CD4-positive, alpha-beta memory T cell (primary cell): ENCODE measurements at places on chromosomes 1 and 21.

DNA sequence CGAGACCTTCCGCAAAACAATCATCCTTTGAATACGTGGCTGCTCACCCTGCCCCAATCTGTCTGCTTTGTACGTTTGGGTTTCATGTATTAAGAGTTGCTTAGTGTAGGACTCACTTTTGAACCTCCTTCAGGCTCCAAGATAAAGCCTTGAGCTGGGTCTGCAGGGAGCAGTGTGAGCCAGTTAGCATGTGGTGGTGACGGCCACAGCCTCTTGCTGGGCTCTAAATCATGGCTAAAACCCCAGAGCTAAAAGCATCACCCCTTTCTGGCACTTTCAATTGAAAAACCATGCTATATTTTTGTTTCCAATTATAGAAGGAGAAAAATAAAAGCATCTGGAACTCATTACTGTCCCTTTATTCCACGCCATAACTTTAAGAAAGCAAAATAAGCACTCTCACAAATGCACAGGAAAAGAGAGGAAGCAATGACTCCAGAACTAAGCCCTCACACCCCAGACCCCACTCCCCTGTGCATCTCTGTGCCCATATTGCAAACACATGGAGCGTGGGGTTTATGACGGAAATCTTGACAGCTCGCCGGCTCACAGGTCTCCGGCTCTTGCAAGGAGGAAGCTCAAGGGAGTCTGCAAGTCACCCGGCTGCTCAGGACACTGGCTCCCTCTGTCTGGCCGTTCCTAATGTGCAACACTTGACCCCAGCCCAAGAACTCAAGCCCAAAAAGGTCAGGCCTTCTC, 135.5 kb downstream of the MIS18A start:
- no peak for DNase-seq

GRCh38 chr1:10626131-10626731, 151.5 kb downstream of the PEX14 start:
- no peak for DNase-seq

GRCh38 chr1:112304126-112304525, 91.9 kb upstream of the CTTNBP2NL start:
- no peak for DNase-seq

DNA sequence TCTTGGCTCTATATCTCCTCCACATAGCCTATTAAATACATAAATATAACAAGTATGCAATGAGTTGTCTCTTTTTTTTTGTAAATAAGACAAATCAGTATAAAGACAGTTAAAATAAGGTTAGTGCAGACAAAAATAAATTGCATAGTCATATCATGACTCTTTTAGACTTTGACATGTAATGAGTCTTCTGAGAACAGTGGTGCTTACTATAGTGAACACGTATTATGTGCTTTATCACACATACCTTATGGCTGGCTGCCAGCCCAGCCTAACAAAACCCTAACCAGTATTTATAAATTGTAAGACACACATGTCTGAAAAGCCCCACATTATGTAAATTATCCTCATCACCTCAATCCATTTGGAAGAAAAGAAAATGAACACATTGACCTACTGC, 29.1 kb upstream of the F13B start:
- no peak for DNase-seq

DNA sequence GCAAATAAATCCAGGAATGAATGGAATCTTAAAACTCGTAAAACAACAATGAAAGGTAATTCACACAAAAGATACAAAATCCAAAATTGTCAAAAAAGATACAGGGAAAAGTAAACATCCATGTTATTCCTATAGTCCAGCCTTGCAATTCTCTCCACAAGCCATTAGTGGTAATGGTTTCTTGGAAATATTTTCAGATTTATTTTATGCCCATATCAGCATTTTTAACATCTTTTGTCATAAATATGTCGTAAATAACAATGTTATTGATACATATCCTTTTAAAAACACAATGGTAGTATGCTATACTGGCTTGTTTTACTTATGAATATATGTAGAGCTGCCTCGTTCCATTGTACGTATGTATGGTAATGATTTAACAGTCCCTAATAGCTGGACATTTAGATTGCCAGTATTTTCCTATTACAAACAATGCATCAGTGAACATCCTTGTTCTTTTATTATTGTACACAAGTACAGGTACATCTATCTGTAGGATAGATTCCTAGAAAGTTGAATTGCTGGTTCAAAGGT, 30.6 kb downstream of the DNTTIP2 start:
- DNase-seq, result no peak

DNA sequence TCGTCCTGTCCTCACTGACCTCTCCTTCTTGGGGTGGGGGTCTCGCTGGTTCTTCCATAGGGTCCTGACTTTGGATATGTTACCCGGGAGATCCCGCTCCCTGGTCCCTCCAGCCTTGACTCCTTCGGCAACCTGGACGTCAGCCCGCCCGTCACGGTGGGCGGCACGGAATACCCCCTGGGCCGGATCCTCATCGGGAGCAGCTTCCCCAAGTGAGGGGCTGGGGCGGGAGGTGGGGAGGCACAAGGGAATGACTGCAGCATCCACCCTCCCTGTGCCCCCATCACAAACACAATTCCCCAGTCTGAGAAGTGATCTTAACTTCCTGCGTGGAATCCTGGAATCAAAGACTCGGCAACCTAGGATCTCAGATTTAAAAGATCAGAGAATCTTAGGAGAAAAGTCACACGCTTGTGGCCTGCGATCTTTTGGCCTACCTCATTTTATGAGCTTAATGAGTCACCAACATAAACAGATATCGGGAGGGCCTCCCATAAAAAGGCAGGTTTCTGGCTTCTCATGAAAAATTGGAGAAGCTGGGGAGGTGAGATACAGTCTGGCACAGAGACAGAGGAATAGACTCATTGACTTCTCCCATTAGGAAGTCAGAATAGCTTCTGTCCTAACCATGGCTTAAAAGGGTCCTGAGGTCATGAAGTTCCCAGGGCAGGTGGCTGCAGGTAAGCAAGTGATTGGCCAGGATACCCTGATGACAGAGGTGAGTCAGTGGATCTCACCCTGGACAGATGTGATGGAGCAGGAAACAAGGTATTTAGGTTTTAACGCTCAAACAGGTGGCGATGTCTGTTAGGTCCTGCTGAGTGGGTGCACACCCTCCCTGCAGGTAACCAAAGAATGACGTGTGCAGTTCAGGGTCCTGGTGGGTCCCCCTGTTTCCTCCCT, 15.9 kb upstream of the PADI3 start:
- no peak for DNase-seq
